HS-5 (cell line): ENCODE measurements at places on chromosomes 3 and 15.
A peak's percentile ranks its signal among the peaks of the same experiment; 100 is the strongest.

DNA sequence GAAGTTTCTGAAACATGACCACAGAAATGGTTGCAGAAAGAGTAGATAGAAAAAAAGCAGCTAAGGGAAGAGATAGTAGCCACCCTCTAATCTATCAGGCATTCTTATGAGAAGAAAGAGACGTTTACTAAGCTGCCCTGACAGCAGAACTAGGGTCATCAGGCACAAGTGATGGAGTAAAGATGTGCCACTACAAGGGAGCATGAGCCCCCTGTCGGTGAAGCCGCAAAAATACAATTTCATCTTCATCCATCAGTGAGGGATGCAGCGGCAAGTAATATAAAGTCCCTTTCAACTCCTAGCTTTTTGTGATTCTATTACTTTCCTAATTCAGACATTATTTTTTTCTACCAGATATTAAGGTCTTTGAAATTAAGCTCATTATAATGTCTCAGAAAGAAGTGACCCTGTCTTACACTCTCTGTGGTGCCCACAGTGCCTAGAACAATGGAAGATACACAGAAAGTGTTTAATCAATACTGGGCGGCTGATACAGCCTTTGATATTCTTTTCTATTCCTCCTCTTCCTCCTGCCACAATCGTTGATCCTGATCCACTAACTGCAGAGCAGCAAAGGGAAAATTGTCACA lies 651.6 kb downstream of the NTRK3 start:
- no peak for DNase-seq

DNA sequence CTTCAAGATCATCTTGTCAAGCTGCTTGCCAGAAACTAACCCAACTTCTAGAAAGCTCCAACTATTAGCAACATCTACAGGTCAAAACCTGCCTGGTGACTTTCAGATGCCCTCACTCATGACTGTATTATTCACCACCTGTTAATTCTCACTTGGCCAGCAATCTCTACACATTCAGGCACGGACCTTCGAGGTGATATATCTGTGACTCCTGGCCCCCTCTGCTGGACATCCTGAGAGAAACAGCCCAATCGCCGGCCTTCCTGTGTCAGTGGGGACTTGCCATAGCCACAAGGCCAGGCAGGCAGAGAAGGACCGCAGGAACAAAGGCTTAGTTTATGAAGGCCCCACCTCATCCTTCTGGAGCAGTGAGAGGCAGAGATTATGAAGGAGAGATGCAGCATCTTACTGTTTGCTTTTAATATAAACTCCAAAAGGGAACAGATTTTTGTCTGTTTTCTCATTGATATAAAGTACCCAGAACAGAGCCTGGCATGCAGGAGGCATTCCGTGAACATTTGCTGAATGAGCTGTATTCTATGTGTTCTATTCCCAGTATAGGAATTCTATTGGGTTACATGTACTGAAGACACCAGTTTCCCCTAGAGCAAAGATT lies 24.4 kb upstream of the OCA2 start:
- peak; percentile 22 for DNase-seq

DNA sequence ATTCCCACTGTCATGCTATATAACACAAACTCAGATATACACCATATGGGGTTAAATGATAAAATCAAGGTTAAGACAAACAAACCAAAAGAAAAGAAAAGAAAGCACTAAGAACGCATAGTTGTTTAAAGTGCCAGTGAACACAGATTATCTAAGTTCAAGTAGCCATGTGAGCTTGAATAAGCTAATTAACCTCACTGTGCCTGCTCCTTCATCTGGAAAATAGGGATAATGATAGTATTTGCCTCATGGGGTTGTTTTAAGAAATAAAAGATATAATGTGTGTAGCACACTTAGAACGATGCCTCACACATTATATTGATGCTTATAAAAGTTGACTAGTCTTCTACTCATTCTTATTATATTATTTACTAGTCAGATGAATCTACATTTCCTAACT lies 72.6 kb upstream of the IL12A start:
- DNase-seq = no peak

DNA sequence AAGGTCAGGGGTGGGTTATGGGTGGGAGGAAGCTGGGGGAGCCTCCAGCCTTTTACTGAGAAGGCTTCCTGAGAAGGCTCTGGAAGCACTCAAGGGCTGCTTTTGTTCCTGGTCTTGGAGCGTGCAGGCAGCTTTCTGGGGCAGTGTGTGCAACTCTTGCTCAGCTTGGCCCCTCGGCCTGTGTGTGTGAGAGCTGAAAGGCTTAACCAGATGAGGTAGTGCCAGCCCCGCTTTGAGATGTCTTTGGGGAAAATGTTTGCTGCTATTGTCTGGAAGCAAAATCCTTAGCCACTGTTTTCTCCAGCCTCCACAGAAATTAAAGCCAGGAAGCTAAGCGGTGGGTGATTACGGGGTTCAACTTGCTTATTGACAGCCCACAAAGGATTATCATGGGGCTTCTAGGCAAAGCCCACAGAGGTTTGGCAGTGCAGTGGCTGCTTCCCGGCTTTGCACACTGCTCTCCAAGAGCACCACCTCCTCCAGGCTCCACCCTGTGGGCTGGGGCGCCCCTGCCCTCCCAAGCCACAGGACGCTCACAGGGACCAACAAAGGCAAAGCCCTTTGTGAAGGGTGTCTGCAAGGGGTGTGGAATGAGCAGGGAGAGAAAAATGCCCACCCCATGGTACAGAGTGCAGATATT lies 121.7 kb upstream of the TLE3 start:
- DNase-seq = no peak

DNA sequence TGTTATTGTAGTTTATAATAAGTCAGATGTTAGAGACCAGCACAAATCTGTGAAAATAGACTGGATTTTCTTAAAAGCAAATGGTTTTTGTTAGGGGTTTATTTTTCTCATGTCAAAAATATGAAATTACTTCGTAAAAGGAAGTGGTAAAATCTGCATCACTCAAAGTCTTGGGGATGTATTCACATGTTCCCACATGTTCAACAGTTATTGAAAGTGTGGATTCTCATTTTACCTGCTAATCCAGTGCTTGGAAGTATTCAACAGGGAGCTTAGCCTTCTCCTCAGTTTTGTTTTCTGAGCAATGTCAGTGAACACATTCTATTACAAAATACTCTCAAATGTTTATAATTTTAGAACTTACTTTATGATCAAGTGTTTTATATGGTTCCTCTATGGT lies 352.0 kb downstream of the SOX2 start:
- no peak for DNase-seq

DNA sequence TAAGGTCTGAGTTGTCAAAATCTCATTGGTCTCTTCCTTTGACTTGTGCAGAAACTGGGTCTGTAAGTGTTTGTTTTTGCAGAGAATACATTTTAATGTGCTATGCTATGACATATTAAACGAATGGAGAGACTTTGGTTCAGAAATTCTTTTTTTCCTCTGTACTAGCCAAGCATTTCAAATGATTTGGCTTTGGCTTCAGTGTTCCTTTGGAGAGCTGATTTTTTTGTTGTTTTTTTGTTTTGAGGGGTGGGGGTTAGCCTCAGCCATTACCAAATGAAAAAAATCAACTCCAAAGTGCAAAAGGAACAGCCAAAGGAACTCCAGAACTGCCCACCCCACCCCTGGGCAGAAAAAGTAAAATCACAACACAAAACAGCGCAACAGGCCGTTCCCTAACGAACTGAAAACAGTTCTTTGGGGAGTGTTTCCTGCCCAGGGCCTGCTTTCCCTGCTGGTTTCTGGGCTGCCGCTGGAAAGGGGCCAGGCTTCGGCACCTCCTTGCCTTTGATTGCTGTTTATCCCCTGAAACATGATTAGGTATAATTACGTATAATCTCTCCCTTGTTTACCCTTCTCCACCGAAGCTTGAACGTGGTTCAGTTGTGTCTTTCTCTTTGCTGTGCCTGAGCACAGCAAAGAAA lies 57.6 kb upstream of the NEO1 start:
- DNase-seq = no peak

GRCh38 chr3:195171093-195171873 lies 99.7 kb downstream of the XXYLT1 start:
- no peak for DNase-seq

DNA sequence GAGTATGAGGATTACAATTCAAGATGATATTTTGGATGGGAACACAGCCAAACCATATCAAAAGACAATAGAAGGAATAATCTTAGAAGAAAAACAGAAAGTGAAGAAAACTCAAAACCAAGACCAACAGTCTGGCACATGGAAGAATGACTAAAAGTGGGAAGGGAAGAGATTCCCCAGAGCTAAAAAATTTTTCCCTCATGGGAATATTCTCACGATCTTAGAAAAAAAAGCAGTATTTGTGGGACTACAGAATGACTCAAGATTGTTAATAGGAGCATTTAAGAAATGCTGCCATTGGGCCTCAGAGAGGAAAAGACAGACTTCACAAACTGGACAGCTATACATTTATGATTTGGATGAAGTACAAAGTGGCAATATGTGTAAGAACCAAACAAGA lies 18.3 kb downstream of the OSTN start:
- DNase-seq = no peak

- DNase-seq = no peak
These were observed 33.0 kb upstream of the TMEM158 start for GRCh38 chr3:45259133-45259532.

GRCh38 chr3:112303764-112304325 lies 9.8 kb upstream of the SLC9C1 start:
- DNase-seq = no peak

GRCh38 chr15:99506399-99506798 lies 59.4 kb upstream of the MEF2A start:
- no peak for DNase-seq

GRCh38 chr15:29272219-29272618 lies 2.6 kb upstream of the NSMCE3 start:
- DNase-seq = no peak

DNA sequence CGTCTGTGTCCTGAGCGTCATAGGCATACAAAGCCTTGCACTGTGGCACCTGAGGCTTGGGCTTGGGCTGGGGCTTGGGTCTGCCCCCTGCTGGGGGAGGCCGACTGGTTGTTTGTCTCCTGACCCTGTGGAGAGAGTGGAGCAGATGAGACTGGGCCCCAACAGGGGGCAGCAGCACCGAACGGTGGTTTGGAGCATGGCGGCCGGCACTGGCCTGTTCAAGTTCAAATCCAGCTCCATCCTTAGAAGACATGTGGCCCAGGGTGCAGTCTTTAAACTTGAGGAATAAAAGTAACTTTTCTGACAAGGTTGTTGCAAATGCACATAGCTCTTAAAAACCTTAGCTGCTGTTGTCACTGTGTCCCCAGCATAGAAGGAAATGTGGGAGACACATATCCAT lies 33.3 kb downstream of the CCNB2 start:
- no peak for DNase-seq

- no peak for DNase-seq
These were observed 337.8 kb downstream of the RBMS3 start for GRCh38 chr3:29618395-29619282.

GRCh38 chr3:66898155-66898554 lies 100.0 kb upstream of the KBTBD8 start:
- no peak for DNase-seq
